ENCODE measurements at places on chromosomes 2 and 18.
A peak's percentile ranks its signal among the peaks of the same experiment; 100 is the strongest.

DNA sequence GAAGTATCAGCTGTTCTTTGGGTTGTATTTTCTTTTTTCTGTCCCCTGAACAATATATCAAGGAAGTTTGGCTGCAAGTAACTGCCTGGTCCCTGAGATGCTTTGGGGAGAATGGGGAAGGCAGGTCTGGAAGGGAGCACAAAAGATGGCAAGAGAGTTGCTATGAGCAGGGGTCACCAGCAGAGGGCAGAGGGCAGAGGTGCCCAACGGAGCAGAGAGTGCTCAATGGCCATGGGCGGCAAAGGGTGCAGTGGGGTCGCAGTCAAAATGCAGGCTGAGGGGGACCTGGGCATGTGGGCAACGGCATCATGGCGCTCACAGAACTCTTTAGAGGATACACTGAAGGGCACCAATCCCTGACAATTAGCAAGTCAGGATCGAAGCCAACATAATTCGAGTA lies 107.7 kb upstream of the ATP8B1 start:
- peaks cover 60% of the 10 kb centered on the region for H3K4me1 ChIP-seq
- no peak overlapping the region for H3K4me3 ChIP-seq
- H3K36me3 ChIP-seq = peaks cover 9% of the 10 kb centered on the region
- peak overlapping the region; percentile 68 for H3K27ac ChIP-seq

DNA sequence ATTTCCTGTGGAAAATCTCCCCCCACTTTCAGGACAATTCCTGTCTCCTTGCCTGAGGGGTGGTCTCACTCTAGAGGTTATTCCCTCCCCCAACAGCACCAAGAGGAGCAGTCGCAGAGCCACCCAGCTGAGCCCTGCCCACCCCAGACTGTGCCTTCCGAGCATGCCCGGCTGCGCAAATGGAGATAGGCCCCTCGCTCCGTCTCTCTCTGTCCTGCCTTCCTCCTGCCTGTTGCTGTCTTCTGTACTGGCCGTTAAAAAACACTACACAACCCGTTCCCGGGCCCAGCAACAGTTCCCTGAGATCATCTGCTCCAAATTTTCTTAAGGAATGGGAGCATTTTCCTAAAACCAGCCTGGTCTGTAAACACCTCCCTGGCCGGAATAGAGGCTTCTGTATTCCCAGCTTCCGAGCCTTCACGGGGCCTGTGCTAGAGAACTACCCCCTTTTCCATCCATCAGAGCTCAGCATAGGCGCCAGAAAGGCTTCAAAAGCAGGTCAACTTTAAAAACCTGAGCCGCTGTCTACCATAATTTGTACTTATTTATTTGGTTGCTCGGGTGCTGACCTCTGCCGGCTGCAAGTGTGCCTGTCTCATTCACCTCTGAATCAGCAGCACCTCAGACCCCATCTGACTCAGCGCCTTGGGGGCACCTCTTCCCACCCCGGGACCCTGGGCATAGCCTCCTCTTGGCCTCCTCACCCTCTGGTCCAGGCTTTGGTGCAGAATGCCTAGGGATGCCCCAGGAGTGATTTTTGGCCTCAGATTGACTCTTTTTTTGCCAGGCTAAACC lies 159.4 kb downstream of the PXDN start:
- no peaks in the 10 kb centered on the region for H3K27me3 ChIP-seq
- no peak overlapping the region for H3K27ac ChIP-seq
- H3K36me3 ChIP-seq = no peaks in the 10 kb centered on the region
- DNase-seq = no peak

- H3K4me1 ChIP-seq = peaks cover 12% of the 10 kb centered on the region
- peak overlapping the region; percentile 93 for H3K27ac ChIP-seq
- peak overlapping the region; percentile 62 for H3K4me3 ChIP-seq
- no peaks in the 10 kb centered on the region for H3K27me3 ChIP-seq
Measured at GRCh38 chr2:193187816-193188215, 993.1 kb upstream of the TMEFF2 start.

DNA sequence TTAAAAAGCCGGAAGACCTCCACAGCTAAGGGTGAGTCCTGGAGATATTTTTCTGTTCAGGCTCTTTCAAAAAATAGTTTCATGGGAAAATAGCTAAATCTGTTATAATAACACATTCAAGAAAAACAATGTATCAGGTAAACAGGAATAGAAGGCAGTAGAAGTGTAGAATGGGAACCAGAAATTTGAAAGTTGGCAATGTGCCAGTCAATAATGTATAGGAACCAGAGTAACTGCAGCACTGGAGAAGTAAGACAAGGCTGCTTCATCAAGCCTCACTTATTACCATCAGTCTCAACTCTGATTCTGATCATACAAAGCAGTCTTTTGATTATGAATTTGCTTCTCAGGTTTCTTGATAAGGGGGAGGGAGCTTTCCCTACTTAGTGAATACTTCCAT lies 81.4 kb upstream of the VRK2 start:
- H3K4me1 ChIP-seq = no peaks in the 10 kb centered on the region
- no peak overlapping the region for H3K27ac ChIP-seq
- no peaks in the 10 kb centered on the region for H3K36me3 ChIP-seq
- no peak for DNase-seq
- H3K4me3 ChIP-seq = no peak overlapping the region

DNA sequence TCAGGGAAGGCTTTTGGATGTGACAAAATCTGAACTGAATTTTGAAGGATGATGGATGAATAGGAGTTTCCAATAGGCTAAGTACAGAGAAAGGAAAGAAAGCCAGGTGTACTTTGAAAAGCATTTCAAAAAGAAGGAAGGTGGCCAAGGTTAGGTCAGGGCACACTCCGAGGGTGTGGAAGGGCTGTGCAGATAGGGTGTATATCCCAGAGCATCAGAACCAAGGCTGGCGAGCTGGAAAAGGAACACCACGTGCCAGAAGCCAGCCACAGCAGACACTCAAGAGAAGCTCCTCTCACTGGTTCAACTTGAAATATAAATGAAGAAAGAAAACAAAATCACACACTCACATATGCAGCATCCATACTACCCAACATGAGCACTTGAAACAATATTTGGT lies 51.0 kb downstream of the RPL31 start:
- H3K27me3 ChIP-seq = no peaks in the 10 kb centered on the region
- H3K4me3 ChIP-seq = no peak overlapping the region
- H3K4me1 ChIP-seq = no peaks in the 10 kb centered on the region

GRCh38 chr18:54828986-54829385 lies 709 bp downstream of the RAB27B start:
- peaks cover 67% of the 10 kb centered on the region for H3K4me1 ChIP-seq
- peaks cover 44% of the 10 kb centered on the region for H3K36me3 ChIP-seq
- peak overlapping the region; percentile 95 for H3K4me3 ChIP-seq
- H3K27ac ChIP-seq = peak overlapping the region; percentile 84

DNA sequence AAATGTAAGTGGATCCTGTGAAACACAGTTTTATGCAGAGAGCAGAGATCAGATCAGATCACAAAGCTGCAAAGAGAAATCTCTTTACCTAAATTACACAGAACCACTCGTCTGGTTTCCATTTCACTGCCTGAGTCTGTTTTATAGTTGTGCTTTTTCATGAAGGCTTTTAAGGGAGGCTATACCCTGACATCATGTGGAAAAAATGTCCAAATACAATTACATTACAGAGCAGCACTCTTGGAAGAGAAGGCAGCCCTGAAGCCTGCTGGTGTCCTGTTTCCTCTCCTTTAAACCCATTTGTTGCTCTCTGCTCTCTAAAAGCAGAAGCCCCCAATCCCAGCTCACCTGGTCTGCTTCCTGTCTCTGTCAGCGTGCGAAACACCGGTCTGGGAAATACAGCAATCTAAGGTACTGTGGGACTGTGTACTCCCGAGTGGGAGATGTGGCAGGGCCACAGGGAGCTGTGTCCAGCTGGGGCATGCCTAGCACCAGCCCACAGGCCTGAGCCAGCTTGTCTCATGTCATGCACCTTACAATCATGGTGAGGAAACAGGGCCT lies 24.8 kb upstream of the ZFP36L2 start:
- no peak overlapping the region for H3K27ac ChIP-seq
- no peaks in the 10 kb centered on the region for H3K4me1 ChIP-seq
- no peak overlapping the region for H3K4me3 ChIP-seq

GRCh38 chr2:112021781-112022231 lies 33.3 kb upstream of the TMEM87B start:
- no peak overlapping the region for H3K27ac ChIP-seq
- H3K27me3 ChIP-seq = no peaks in the 10 kb centered on the region
- no peak overlapping the region for H3K4me3 ChIP-seq

DNA sequence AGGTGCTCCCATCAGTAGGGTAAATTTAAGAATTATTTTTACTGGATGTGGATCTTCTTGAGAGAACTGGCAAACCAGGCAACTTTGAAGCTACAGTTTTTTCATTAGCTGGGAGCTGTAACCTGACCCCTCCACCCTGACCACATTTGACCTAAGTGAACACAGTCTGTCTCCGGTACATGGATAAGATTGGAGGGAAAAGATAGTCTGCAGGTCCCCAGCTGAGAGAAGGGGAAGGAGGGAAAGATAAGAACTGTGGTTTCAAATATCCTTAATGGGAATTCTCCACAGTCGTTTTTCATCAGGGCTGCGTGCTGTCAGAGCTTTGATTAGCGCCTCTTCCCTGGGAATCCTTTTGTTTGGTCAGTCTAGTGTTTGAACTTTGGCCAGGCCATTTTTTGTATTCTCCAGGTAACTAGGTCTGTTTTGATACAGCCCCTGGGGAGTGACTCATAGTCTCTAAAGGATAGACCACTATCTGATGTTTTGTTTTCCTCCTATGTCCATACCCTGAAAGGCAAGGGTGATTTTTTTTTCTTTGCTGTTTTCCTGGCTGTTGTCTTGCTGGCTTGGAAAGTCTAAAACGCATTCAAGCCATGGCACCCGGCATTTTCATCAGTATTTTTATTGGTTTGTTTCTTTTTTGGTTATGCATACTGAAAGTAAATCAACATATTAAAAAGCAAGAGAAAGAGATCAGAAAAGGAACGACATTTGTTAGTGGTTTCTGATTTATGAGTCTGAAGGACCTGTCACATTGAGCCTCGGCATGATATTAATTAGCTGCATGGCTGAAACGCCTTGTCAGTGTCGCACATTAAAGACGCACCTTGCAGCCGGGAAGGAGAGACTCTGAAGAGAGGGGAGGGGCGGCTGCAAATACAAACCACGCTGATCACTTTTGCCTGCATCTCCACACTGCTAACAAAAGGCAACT lies 183.4 kb upstream of the FN1 start:
- H3K36me3 ChIP-seq = no peaks in the 10 kb centered on the region
- no peaks in the 10 kb centered on the region for H3K27me3 ChIP-seq
- H3K27ac ChIP-seq = peak overlapping the region; percentile 48
- peak; percentile 34 for DNase-seq
- H3K4me3 ChIP-seq = peak overlapping the region; percentile 57
- peaks cover 25% of the 10 kb centered on the region for H3K4me1 ChIP-seq

DNA sequence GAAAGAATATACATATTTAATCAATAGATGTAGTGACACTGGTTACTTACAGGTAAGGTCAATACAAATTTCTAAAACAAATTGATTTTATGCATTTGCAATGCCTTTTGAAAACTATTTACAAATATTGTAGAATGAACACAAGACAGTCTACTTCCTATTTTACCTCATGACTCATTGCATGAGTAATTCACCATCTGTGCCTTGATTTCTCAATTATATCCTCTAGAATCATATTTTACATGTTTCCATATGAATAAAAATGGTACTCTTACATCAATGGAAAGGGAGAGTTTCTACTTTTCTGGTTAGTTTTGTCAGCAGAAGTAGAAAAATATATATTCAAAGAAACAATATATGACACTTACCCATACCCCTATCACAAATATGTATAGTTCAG lies 203.8 kb upstream of the CDH7 start:
- peaks cover 25% of the 10 kb centered on the region for H3K4me1 ChIP-seq
- no peak for DNase-seq
- H3K36me3 ChIP-seq = no peaks in the 10 kb centered on the region
- H3K27me3 ChIP-seq = no peaks in the 10 kb centered on the region
- no peak overlapping the region for H3K27ac ChIP-seq

DNA sequence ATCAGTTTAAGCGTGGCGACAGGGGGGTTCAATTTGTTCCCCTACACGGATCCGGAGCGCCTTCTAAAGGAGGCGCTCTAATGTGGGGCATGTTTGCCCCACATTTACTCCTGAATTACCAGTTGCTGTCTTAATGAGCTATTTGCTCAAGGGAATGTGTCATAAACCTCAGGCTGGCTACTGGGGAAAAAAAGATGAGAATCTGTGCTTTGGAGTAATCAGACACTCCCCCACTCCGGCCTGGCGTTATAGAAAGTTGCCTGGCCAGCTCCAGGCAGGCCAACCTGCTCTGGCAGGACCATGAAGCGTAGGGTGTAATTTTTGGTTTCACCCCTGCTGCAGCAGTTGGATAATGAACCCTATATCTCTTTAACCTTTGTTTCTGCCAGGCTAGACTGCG lies 31.0 kb upstream of the MAP3K20 start:
- H3K36me3 ChIP-seq = peaks cover 12% of the 10 kb centered on the region
- H3K27me3 ChIP-seq = no peaks in the 10 kb centered on the region
- DNase-seq = no peak
- H3K27ac ChIP-seq = no peak overlapping the region

- H3K27ac ChIP-seq = no peak overlapping the region
- peaks cover 34% of the 10 kb centered on the region for H3K4me1 ChIP-seq
- no peak overlapping the region for H3K4me3 ChIP-seq
- DNase-seq = no peak
Measured at GRCh38 chr2:186749219-186749618, 55.4 kb downstream of the FAM171B start.

GRCh38 chr2:136766073-136766404 lies 694 bp downstream of the THSD7B start:
- no peak overlapping the region for H3K4me3 ChIP-seq
- H3K36me3 ChIP-seq = no peaks in the 10 kb centered on the region
- H3K4me1 ChIP-seq = no peaks in the 10 kb centered on the region
- no peak for DNase-seq
- H3K27me3 ChIP-seq = no peaks in the 10 kb centered on the region

GRCh38 chr2:217988014-217988839 lies 14.6 kb downstream of the TNS1 start:
- peak overlapping the region; percentile 51 for H3K4me3 ChIP-seq
- peaks cover 29% of the 10 kb centered on the region for H3K4me1 ChIP-seq
- peaks cover 19% of the 10 kb centered on the region for H3K27me3 ChIP-seq
- H3K27ac ChIP-seq = peak overlapping the region; percentile 63
- peak; percentile 94 for DNase-seq

GRCh38 chr2:234111523-234111922 lies 61.0 kb downstream of the SPP2 start:
- DNase-seq = peak; percentile 33
- no peak overlapping the region for H3K4me3 ChIP-seq
- H3K27me3 ChIP-seq = no peaks in the 10 kb centered on the region
- peak overlapping the region; percentile 74 for H3K27ac ChIP-seq

- H3K27ac ChIP-seq = no peak overlapping the region
- H3K4me1 ChIP-seq = no peaks in the 10 kb centered on the region
- no peak for DNase-seq
- H3K36me3 ChIP-seq = no peaks in the 10 kb centered on the region
- no peaks in the 10 kb centered on the region for H3K27me3 ChIP-seq
Measured at GRCh38 chr2:79112269-79112668, 8.0 kb upstream of the REG1A start.

- H3K4me1 ChIP-seq = no peaks in the 10 kb centered on the region
- DNase-seq = peak; percentile 24
- H3K27me3 ChIP-seq = peaks cover 37% of the 10 kb centered on the region
- H3K36me3 ChIP-seq = no peaks in the 10 kb centered on the region
- H3K4me3 ChIP-seq = peak overlapping the region; percentile 70
Measured at GRCh38 chr18:10131460-10132395, 217.9 kb downstream of the VAPA start.
